Fibroblast of skin of left biceps (primary cell): ENCODE measurements at places on chromosomes 7 and 10.

- no peak for DNase-seq
Observed at GRCh38 chr10:113301342-113301984, 251.4 kb upstream of the HABP2 start.

GRCh38 chr7:74371381-74372341, 82.0 kb upstream of the GTF2IRD1 start:
- DNase-seq, result no peak

GRCh38 chr10:78286186-78286585, 252.5 kb downstream of the RPS24 start:
- DNase-seq, result no peak

DNA sequence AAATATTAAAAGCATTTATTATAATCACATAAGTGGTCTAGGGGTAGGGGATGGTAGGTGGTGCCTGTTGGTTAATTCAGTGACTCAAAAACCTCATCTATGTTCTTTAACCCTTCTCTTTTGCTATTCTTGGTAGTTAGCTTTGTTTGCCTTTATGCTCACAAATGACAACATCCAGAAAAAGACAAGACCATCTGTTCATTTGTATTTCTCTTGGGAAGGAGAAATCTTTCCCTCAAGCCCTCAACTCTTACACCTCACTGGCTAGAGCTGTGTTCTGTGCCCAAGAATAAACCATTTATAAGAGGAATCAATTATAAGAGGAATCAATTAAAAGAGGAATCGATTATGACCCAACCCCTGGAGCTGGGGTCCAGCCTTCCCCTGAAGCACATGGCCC, 10.8 kb upstream of the IFRD1 start:
- no peak for DNase-seq

DNA sequence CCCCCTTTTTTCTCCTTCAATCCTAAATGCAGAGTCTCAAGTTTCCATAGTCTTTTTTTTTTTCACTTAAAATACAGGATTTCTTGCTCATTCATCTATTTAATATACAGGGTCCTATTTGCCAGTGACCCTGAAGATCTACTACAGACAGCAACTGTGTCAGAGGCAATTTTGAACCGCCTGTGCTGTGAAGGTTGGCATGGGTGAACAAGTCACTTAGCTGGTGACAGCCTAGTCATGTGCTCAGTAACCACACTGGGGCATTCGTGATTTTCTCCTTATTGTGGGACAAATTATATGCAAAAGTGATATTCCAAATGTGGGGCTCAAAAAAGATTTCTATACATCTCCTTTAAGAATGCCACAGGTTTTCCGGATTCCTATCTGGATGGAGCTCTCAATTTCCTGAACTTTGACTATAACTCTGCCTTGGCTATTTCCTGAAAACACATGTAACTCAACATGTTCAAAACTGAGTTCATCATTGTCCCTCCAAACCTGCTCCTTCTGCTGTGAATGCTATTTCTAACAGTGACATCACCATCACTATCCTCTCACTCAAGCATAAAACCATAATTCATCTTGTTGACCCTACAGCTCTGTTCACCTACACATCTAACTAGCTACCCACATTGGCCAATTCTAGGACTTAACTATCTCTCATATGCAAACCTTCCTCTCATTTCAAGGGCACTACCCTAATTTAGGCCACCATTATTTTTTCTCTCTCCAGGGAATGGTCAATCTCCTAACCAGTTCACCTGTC, 36.7 kb downstream of the CDK6 start:
- no peak for DNase-seq

DNA sequence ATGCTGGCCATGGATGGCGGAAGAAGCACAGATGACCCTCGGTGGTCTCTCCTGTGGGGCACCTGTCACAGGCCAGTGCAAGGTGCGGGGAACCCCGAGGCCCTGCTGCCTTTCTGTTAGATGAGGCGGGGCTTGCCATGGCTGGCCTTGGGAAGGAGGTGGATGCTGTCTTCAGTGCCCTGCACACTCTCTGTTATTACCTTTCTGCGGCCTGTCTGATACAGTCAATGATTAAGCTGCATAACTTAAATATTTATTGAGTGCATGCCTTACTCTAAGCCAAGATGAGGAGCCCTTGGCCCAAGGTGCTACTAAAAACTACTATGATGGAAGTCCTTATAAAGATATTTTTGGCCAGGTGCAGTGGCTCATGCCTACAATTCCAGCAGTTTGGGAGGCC, 36.7 kb upstream of the MNX1 start:
- no peak for DNase-seq

DNA sequence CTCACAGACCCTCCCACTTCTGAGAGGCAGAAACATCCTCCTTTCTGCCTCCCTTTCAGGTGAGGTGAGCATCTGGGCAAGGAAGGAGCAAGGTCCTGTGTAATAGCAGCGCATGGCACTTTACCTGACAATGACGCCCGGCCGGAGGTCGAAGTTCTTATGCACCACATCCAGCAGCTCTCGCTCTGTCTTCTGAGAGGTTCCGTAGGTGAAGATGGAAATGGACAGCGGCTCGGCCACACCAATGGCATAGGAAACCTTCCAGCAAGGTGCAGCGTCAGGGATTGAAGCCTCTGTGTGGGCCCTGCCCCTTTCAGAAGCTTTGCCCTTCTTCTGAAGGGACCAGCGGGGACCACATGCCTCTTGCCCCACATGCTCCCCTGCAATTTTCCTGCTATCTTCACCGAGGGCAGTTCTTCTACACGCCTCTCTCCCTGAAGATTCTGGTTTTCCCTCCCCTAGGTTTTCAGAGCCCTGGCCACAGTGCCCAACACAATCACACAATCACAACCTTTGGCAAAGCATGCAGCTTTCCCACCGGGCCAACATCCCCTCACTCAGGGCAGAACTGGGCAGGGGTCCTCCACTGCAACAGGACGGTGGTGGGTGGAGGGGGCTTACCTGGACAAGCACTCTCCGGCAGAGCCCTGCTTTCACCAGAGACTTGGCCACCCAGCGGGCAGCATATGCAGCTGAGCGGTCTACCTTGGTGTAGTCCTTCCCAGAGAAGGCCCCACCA, 14.9 kb downstream of the MAT1A start:
- no peak for DNase-seq

DNA sequence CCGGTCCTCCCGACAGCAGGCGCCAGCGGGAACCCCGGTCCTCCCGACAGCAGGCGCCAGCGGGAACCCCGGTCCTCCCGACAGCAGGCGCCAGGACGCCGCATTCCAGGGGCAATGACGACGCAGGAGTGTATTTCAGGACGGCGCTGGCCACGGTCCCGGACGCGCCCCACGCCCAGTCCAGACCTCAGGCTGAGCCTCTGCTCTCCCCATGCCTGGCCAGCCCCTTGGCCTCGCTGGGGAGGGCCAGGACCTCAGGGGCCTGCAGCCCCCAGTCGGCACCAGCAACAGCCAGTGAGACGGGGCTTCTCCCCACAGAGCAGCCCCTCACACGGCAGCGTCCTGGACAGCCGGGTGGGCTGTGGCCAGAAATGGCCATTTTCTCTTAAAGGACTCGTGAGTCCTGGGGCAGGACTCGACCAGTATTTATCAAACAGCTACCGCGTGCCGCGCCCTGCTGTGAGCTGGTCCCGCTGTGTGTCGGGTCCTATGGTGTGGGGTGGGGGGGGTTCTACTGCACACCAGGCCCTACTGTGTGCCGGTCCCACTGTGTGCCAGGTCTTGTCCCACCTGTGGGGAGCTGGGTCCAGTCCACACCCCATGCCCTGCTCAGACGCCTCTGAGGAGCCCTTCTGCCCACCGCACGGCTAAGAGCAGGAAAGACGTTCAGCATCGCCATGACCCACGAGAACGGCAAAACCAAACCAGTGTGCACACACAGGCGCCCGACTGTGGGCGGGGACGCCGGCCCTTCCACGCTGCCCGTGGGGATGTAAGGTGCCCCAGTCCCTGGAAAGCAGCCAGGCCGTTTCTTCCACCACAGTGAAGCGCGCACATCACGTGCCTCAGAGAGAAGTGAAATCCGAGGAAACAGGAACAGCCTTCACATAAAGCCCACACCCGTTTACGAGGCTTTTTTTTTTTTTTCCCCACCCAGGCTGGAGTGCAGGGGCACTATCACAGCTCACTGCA, 33.3 kb downstream of the GET4 start:
- no peak for DNase-seq

GRCh38 chr10:70478191-70479164, at the start of gene PALD1:
TSS of gene PALD1 (plus strand) at chr10:70478767. CDS start at chr10:70525952, 47,185 bp downstream.
- DNase-seq, result no peak

DNA sequence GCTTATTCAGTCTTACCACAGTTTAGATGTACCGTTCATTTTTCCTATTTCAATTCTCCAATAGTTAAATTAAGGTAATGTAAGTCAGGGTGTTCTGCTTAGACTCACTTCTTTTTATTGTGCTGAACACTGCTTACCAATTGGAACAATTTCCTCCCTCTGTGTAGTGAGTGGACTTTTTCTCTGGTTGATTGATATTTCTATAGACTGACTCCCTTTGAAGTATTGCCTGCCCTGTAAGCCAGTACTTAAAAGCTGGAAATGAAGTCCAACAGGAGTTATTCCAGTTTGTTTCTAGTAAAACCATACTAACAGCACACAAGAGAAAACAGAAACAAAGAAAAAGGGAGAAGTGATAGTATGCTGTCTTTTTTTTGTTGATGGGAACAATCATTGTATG, 1674.9 kb downstream of the REEP3 start:
- DNase-seq, result no peak

- no peak for DNase-seq
Observed at GRCh38 chr10:132048294-132048667, 17.5 kb upstream of the JAKMIP3 start.

GRCh38 chr7:148729984-148730733, 31.5 kb downstream of the CUL1 start:
- DNase-seq, result no peak

DNA sequence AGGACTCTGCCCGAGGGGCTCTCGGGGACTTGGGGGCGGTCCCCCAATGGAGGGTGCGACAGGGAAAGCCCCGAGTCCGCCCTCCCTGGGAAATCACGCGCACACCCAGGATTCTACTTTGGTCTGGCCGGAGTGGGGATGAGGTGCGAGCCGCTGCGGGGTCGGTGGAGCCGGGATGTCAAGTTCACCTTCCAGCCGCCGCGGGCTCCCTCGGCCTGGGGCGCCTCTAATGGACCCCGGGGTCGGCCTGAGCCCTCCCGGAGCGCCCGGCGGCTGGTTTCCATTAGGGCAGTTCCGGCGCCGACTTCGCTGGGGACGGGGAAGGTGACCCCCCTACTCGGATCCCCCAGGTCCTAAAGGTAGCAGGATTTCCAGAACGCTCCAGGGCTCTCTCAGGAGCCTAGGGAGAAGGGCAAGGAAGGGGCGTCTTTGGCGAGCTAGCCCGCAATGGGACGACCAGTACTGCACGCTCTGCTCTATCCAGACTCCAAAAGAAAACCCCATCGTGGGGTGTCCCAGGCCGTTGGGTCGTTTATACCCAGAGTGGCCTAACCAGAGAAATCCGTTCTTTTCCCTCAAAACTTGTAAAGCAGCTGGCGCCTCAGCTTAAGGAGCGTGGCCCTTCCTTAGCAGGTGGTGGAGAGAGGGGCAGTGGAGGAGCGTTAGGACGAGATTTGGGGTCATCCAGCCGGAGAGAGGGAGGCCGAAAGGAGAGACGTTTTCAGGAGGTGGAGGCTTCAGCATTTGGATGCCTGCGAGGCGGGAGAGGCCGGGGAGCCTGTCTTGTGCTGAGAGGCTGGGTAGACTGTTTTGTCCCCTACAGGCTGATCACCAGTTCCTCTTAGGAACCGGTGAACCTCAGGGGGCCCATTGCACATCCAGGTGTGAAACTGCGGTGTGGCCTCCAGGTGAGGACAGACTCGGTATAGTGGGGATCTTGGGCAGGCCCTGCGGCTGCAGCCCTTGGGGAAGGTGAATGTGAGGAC, 860 bp upstream of the WDR86 start:
- no peak for DNase-seq
